Articular chondrocyte of knee joint (primary cell): ENCODE measurements at places on chromosomes 4 and X. TPM values are rescaled to one million over a fixed set of nuclear protein-coding genes. Genes with fewer than 3 reads are reported as not detected.

Gene KLKB1
- 0.26 and 0.54 TPM in 2 replicates for total RNA-seq

Gene VCX3A
- not detected in 2 replicates for total RNA-seq

Gene TMSB4X
- total RNA-seq, result 4,398 and 7,748 TPM in 2 replicates

Gene GLRA3
- total RNA-seq, result not detected in 2 replicates

Gene GAGE12C
- total RNA-seq, result not detected in 2 replicates
